ENCODE measurements at places on chromosomes 7 and 10. TPM values are rescaled to one million over a fixed set of nuclear protein-coding genes. Genes with fewer than 3 reads are reported as not detected.

DNA sequence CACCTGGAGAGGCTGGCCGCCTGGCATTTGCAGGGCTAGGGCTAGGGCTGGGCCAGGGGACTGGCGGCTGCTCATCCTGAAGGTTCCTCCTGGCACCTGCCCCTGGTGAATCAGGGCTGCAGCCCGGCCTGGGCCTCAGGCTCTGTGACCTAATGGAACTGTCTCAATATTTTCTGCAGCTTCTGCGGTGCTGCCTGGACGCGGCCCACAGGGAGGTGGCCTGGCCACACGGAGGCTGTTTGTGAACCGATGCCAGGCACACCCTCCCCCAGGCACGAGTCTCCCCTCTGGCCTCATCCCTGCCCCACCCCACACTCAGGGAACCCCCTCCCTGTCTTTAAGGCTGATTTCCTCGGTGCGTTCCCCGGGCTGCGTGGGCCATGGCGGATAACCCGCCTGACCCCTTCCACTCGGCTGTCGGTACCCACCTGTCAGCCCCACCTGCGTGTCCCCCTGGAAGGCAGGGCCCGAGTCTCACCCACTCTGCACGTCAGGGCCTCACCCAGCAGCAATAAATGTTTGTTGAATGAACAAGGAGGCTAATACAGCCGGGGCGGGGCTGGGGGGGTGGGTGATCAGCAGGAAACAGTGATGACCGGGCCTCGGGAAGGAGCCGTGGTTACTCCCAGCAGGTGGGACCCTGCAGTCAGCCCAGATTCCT is 54.5 kb upstream of the DNAJB6 start:
- DNase-seq, result peak; percentile 42

DNA sequence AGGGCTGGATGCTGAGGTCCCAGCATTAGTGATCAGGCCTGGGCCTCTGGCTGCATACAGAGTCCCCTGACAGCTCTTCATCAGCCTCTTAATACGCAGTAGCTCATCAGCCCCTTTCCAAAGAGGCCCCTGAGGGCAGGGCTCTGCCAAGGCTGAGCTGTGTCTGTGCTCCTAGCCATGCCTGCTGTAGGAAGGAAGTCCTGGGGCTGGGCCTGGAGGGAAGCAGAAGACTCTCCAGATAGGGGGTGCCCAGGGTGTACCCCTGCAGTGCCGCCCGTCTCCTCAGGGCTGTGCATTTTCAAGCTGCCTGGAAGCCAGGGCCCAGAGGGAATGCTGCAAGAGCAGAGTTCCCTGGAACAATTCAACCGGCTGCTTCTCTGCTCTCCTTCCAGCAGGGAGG is 7.3 kb upstream of the RET start:
- no peak for DNase-seq

GRCh38 chr7:106783286-106783685 is 81.8 kb upstream of the PIK3CG start:
- no peak for DNase-seq

GRCh38 chr10:90288391-90288933 is 569.4 kb downstream of the HTR7 start:
- no peak for DNase-seq

GRCh38 chr10:85916286-85916685 is 450.3 kb downstream of the GRID1 start:
- no peak for DNase-seq

GRCh38 chr7:84393786-84394185 is 199.2 kb upstream of the SEMA3A start:
- no peak for DNase-seq

ANKMY2 gene
- 22.9 TPM for total RNA-seq

HACD1 gene
- 29.6 TPM for total RNA-seq

MALRD1 gene
- not detected for total RNA-seq

OR13A1 gene
- 0.15 TPM for total RNA-seq
